CD4-positive, alpha-beta T cell (primary cell): ENCODE measurements at places on chromosomes 3 and 15. TPM values are rescaled to one million over a fixed set of nuclear protein-coding genes. Genes with fewer than 3 reads are reported as not detected.

The ONECUT1 gene
- not detected for total RNA-seq

The PDZRN3 gene
- total RNA-seq = not detected

The FBLN2 gene
- 0.25 TPM for total RNA-seq

The ADAMTSL3 gene
- not detected for total RNA-seq

The WDR49 gene
- 1.1 TPM for total RNA-seq

The ADGRG7 gene
- total RNA-seq = not detected

The FMN1 gene
- total RNA-seq = 0.39 TPM

The NUP210 gene
- total RNA-seq = 83.5 TPM

The GRIP2 gene
- not detected for total RNA-seq

The P3H2 gene
- not detected for total RNA-seq
